ENCODE measurements at places on chromosomes 3 and 15.

DNA sequence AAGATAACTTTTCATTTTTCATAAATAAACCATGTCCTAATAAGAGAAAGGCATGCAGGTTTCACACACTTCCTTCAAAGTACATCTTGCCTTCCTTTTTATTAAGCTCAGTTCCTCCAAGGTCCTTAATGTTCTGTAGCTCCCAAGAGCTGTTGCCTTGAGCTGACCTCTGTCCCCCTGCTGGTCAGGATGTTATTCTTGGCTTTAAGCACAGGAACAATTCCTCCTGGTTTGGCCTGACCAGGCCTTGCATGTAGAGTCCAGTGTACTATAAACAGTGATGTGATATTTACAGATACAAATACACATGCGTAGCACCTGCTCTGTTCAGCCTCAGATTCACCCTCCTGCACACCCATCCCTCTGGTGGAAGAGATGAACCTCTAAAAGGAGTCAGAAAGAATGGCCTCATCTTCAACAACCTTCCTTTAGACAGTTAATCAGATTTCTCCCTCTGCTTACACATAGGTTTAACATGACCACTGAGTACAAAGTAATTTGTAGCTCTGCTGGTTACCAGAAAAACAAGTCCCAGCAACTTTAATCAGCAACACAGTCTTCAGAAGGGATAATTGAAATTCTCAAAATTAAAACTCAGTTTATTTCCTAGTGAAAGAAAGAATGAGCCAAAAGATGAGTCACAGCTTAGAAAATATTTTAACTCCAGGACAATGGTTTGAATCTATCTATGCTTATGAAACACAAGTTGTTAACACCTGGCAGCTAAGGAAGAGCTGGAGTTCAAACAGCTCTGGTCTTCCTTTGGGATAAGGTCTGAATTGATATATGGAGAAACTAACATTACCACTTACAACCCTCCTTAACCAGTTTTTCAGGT, 46.5 kb downstream of the PTPN9 start:
- DNase-seq = no peak

- no peak for DNase-seq
Measured at GRCh38 chr15:95041297-95041696, 809.9 kb downstream of the MCTP2 start.

- DNase-seq = no peak
Measured at GRCh38 chr3:541062-541801, 344.7 kb downstream of the CHL1 start.

DNA sequence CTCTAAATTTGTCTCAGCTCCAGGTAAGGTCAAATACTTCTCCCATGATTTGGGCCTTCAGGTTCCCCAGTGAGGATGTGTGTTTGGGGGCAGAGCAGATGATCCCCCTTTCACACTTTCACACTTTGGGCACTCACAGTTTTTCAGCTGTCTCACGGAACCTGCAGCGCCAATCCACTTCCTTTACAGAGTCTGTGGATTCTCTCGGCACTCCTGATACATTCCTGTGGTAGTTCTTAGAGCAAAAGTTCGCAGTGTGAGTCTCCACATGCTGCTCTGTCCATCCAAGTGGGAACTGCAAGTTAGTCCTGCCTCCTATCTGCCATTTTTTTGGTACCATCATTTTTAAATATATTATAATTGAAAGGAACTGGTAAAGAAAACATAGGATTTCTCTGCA, 20.2 kb upstream of the CPOX start:
- DNase-seq = no peak

DNA sequence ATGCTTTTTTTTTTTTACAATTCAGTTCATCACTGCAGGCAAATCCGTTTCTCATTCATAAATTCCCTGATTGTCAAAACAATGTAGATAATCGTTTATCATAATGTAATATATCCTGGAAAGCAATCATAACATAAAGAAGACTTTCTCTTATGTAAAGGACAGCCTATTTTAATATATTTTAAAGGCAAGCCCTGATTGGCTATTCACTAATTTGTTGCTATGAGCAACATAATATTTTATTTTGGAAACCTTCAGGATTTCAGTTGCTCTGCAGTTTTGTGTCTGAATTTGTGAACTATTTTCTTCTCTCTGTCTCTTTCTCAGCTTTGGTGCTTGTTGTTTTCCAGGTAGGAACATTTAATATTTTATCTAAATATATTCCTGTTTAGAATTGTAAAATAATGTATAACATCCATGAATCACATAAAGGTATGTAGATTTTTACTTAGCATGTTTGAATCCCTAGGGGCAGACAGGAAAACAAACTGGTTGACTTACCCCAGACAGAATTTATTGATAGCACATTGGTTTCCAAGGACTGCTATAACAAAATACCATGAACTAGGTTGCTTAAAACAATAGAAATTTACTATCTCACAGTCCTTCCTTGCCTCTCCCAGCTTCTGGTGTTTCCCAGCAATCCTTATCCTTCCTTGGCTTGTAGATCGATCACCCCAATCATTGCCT, 253.5 kb downstream of the CDIN1 start:
- DNase-seq = no peak

DNA sequence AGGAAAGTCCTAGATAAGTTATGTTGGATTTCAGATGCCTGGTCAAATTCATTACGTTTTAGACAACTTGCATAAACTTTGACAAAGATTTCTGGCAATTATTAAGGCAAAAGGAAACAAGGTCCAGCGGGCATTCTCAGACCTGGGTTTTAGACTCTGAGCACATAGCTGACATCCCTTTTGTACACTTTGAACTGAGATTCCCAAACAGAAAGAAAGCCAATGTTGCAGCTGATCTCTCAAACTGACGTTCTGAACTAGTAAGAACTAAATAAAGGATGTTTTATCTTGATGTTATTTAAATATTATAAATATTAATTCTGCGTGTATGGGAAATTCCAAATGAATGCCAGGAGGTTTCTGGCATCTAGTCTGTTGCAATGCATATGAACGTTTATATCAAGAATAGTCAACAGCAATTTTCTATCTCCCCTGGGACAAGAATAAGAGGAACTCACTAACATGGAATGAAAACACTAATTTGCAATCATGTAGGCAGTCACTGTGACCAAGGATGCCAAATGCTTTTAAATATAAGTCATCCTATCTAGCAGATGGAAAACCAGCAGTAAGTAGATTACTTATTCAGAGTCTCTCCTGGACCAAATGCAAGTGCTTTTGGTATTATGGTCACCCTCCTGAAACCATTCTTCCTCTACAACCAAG, 202.1 kb downstream of the GREM1 start:
- DNase-seq = no peak

- DNase-seq = peak; percentile 51
Measured at GRCh38 chr3:71069797-71070196, 513.7 kb downstream of the FOXP1 start.

DNA sequence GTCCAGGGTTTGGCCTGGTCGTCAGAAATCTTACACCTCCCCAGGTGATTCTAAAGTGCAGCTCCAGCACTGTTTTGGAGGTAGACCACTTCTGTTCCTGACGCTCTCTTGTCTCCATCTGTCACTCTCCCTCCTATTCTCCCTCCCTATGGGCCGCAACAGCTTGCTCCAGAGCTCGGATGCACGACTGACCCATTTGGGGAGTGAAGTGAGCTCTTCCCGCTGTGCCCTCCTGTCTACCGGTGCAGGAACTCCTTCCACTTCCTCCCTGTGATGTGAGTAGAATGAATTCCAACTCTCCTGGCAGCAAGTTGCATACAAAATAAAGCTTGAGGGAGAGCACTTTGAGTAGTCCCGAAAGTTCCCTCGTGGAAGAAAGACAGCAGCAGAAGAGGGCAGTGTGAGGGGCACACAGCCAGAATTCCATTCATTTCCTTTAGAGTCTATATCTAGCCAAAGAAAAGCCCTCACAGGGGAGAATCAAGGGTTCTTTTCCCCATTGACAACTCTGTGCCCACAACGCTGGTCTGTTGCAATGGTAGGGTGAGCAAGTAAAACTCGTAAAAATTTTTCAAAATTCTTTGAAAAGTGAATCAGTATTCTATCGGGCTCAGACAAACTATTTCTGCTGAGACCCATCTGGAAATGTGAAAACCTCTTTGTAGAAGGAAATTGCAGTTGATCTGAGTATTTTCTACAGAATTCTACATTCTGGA, 39.9 kb upstream of the BDH1 start:
- no peak for DNase-seq

GRCh38 chr3:133037436-133037835, 755 bp upstream of the TMEM108 start:
- no peak for DNase-seq

DNA sequence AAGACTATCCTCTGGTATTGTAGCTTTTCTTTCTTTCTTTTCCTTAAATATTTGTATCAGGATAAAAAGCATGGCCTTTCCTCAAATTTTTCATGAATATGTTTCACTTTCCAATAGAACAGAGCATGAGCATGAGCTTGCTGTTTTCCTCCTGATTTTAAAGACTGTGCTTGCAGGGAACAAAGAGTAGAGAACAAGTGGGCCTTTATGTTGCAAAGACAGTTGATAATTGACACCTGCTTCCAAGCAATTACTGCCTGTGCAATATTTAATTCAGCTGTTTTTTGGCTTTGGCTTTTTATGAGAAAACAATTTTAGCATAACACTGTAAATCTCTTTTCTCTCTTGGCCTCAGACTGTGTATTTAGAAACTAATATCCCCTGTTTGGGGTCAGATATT, 263.6 kb upstream of the AZI2 start:
- no peak for DNase-seq

GRCh38 chr15:68150187-68150586, 54.9 kb downstream of the CALML4 start:
- DNase-seq = no peak

DNA sequence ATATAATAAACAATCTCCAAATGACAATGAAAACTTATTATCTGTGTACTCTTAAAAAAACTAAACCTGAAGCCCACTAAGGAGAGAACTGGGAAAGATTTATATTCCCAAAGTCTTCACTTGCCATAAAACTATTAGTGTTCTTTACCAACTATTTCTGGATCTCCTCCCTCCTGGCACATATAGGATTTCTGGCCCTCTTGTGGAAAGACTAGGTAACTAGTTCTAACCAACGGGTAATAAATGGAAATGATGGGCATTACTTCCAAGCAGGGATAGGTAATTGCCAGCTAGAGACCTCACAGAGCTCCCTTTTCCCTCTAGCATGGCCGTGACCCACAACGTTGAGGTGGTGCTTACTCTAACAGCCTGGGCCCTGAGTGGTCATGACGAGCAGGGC, 110.1 kb downstream of the DNAH12 start:
- DNase-seq = no peak

GRCh38 chr15:41562784-41563198, 3.8 kb downstream of the TYRO3 start:
- DNase-seq = no peak

DNA sequence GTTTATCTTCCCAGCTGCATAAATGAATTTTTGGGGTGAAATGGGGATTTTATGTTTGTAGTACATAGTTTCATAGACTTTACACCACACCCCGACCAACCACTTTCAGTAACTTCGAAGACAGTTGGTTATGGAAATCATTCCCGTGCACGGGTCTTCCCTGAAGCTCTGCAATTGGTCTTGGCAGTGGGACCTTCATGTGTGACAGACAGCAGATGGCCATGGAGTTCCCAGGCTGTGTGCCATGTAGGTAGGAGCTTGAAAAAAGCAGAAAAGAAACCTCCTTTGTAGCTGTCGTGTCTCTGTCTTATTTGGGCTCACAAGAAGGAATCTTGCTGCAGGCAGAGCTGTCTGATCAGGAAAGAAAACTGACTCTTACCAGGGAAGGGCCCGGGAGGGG, 25.9 kb downstream of the EXOG start:
- DNase-seq = no peak

- no peak for DNase-seq
Measured at GRCh38 chr15:60635507-60636352, 156.8 kb upstream of the ICE2 start.

DNA sequence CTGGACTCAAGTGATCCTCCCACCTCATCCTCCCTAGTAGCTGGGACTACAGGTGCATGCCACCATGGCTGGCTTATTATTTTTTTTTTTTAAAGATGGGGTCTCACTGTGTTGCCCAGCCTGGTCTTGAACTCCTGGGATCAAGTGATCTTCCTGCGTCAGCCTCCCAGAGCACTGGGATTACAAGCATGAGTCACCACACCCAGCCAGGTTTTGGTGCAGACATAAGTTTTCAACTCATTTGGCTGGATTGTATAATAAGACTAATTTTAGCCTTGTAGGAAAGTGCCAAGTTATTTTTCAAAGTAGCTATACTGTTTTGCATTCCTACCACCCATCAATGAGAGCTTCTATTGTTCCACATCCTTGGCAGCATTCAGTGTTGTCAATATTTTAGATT, 32.1 kb downstream of the BUB1B start:
- DNase-seq = no peak

- no peak for DNase-seq
Measured at GRCh38 chr15:43943511-43943910, 116.7 kb downstream of the WDR76 start.

GRCh38 chr3:11634081-11634635, 9.6 kb downstream of the VGLL4 start:
- no peak for DNase-seq

DNA sequence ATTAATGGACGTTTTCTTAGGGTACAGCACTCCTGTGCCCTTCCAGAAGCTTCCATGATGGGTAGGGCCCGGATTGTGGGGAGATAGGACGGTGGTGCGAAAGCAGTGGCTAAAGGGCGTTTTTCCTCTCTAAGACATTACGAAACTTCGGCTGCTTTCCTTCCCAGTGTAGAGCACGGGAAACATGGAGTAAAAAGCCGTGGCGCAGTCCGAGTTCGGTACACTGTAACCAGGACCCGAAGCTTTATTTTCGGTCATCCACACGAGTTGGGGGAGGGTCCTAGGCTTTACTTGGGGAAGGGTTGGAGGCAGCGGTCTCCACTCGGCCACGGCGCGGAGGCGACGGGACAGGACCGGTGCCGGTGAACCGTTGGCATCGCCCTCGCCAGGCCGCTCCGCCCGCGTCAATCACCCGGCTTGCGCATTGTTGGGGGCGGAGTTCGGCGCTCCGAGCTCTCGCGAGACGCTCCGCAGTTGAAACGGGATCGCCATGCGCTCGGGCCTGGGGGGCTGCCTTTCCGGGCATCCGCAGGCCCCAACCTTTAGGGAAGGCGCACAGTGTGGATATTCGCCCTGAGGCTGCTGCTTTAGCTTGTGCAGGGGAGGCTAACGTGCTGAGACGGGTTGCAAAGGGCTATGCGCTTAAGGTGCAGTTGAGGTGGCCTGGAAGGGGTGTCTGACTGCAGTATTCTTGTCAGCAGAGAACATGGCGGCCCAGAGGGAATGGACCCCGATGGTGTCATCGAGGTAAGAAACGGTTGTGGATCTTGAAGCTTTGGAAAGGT, 546 bp downstream of the EIF4A2 start:
- DNase-seq = peak; percentile 68

- DNase-seq = no peak
Measured at GRCh38 chr3:50737906-50738598, 63.3 kb downstream of the DOCK3 start.

- no peak for DNase-seq
Measured at GRCh38 chr3:40216471-40216870, 93.0 kb upstream of the EIF1B start.

All from stimulated activated CD4-positive, alpha-beta T cell treated with anti-CD3 and anti-CD28 coated beads, Interleukin-15, amount 100 ng/mL, for 1 hour (primary cell).